ENCODE measurements at places on chromosomes 11 and 22.

DNA sequence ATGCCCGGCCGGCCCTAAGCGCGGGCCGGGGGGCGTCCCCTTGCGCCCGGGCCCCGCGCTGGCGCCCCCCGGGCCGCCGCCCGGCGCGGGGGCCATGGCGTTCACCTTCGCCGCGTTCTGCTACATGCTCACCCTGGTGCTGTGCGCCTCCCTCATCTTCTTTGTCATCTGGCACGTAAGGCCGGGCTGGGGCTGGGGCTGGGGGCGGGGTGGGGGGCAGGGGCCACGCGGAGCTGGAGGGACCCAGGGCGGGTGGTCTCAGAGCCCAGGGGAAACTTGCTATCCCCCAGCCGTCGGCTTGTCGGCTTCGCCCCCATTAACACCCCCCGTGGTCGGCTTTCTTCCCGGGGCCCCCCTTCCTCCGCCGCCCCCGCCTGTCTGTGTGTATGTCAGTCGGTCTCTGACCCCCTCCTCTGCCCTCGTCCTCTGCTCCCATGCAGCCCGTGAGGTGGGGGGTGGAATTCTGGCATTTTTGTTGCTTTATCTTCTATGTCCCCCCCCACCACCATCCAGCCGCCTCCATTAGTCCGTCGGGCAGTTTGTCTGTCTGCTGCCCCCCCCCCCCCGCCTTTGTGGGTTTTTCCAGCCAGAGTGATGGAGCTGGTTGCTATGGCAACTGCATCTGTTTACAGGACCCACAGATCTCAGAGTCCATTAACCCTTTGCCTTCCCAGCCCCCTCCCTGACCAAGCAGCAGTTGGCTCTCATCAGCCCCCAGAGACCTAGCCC, 552 bp downstream of the CNIH2 start:
- DNase-seq = no peak

GRCh38 chr22:17870407-17870806, 96.1 kb upstream of the BID start:
- no peak for DNase-seq

GRCh38 chr11:133531971-133532651, at the start of gene OPCML:
TSS of gene OPCML (minus strand) at chr11:133532501.
- no peak for DNase-seq

GRCh38 chr22:24519496-24519895, 24.4 kb downstream of the UPB1 start:
- no peak for DNase-seq

- DNase-seq = no peak
Measured at GRCh38 chr11:69904161-69904973, 85.2 kb upstream of the FGF3 start.

- DNase-seq = no peak
Measured at GRCh38 chr11:122344215-122344614, 228.2 kb upstream of the BLID start.

GRCh38 chr22:40637183-40638150, 948 bp upstream of the MRTFA start:
- peak; percentile 78 for DNase-seq

GRCh38 chr11:36193721-36194120, 95.5 kb downstream of the COMMD9 start:
- no peak for DNase-seq

DNA sequence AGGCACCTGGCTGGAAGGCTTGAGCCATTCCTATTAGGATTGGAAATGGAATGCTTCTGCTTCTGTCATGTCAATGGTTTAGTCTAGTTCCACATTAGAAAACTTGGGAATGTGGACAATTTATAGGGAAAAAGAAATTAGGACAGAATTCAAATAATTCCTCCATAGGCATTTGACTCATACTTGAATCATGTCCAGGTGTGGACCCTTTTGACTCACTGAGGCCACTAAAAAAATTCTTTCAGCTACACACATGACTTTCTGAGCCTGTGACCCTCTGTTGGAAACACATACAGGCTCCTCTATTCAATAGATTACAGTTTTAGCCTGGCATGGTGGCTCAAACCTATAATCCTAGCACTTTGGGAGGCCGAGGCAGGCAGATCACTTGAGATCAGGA, 100.5 kb downstream of the RASSF10 start:
- DNase-seq = no peak

DNA sequence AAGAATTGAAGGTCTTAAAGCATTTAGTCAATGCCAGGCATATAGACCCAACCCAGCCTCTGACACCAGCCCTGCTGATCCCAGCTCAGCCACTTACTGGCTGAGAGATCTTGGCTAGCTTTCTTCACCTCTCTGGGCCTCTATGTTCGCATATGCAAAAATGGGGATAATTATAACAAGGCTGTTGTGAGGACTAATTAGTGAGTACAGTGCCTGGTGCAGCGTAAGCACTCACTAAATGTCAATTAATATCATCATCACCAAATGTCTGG, 10.5 kb downstream of the CHST1 start:
- no peak for DNase-seq

- DNase-seq = no peak
Measured at GRCh38 chr11:28144808-28145207, 36.6 kb downstream of the METTL15 start.

GRCh38 chr11:121533601-121534000, 80.8 kb upstream of the SORL1-AS1 start:
- no peak for DNase-seq

GRCh38 chr11:60165538-60165937, 17.3 kb downstream of the MS4A6A start:
- no peak for DNase-seq

GRCh38 chr11:115590254-115590653, 86.0 kb upstream of the CADM1 start:
- no peak for DNase-seq

- no peak for DNase-seq
Measured at GRCh38 chr22:35940166-35940565, 88.5 kb downstream of the RBFOX2 start.

DNA sequence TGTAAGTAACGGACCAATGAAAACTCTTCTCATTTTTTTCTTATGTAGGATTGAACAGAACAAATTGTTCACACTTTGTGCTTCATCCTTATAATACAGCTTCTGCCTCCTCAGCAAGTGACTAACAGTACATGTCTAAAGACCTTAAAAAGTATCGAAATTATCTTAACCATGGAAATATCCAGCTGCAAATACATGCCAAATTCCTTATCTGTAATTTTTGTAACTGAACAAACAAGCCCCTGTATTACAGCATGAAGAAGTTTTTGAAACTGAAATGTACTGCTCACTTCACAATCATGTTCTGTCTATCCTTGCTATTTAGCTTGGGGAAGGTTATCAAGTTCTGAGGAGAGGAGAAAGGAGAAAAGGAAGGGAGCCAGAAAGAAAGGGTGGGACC, 20.4 kb downstream of the WT1 start:
- DNase-seq = no peak

DNA sequence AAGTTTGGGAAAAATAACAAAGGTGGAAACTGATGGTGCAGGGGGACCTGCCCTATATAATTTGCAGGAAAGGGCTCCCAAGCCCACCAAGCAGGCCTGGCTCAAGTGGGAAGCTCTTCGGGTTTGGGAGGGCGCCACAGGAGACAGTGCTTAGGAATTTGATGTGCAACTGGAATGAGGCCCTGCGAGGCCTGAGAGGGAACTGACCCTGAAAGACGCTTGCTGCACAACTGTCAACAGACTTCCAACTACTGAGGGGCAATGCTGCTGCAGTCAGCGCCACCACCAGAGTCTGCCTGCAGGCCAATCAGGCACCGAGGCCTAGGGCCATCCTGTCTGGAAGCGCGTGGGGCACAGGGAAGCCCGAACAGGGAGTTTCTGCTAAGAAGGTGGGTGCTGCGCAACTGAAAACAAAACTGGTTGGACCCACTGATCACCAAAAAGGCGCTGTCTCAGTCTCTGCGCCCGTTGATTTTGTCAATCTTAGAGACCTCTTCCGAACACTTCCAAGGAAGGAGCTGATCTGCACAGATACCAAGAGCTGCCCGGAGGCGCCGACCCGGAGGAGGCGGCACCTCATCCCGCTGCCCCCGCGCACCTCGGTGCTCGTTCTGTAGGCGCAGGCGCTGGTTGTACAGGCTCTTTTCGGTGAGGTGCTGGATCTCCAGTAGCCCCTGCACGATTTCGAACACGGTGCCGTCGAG, 667 bp downstream of the DGCR6L start:
- peak; percentile 42 for DNase-seq

DNA sequence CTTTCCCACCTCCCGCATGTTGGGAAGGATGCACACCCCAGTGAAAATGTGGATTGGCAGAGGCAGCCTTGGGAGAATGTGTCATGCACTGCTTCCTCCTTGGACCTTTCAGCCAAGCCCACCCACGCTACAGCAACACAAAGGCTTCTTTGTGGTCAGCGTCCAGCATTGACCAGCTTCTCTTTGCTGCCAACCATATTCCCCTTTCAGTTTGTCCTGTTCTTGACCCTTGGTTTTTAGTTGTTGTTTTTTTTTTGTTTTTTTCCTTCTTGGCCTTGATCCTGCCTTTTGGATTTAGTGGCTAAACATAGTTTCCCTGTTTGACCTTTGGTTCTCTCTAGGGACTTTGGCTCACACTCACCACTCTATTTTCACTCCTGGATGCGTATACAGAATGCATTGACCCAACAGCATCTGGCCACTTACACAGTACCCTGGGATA, 573.6 kb downstream of the INSC start:
- DNase-seq = no peak

GRCh38 chr11:12284316-12285050, 92.9 kb upstream of the PARVA start:
- DNase-seq = no peak

DNA sequence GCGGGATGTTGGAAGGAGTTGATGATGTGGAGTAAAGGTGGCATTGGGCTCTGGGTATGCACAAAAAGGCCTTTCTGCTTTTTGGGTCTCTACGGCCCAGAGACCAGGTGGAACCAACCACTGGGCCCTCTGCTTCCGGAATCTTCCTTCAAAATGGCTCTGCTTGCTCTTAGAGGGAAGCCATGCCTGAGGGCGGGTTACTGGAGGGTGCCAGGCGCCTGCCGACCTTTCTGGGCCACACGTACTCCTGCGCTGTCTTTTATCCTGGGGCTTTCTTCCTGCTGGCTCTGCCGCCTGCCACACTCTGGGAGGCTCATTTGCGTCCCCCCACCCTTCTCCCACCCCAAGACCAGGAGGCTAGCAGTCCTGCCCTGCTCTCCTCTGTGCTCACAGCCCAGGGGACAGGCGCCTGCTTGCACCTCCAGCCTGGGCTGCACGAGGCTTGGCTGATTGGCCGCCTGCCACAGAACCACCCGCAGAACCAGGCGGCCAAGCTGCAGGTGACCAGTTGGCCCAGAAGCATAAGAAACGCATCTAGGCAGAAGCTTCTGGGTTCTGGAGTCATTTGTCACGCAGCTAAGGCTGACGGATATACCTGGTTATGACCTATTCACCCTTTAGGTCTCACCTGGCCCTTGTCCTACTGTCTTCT, 536.9 kb downstream of the TBC1D22A start:
- no peak for DNase-seq
